ENCODE measurements at places on chromosomes 1 and 21.

GRCh38 chr21:39555911-39556590 lies 56.7 kb upstream of the B3GALT5 start:
- no peak for DNase-seq

GRCh38 chr1:33402206-33402605 lies 28.7 kb downstream of the PHC2 start:
- no peak for DNase-seq

GRCh38 chr1:92901699-92902405 lies 59.4 kb downstream of the DIPK1A start:
- no peak for DNase-seq

DNA sequence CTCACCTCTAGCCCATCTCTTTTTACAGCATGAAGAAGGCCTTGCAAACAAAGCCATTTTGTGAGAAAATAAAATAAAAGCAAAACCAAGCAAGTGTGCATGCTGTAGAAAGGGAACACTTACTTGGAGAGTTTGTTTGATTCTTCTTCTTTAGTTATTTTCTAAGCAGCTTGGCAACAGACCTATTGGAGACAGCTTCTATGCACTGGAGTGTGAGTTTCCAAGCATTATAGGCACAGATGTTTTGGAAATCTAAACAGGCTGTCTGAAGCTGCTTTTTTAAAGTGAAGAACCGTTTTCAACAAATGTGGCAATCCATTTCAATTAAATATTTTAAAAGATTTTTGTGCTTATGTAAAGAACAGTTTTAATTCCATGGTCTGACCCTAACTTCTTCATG lies 76.6 kb downstream of the NGF start:
- DNase-seq: no peak

DNA sequence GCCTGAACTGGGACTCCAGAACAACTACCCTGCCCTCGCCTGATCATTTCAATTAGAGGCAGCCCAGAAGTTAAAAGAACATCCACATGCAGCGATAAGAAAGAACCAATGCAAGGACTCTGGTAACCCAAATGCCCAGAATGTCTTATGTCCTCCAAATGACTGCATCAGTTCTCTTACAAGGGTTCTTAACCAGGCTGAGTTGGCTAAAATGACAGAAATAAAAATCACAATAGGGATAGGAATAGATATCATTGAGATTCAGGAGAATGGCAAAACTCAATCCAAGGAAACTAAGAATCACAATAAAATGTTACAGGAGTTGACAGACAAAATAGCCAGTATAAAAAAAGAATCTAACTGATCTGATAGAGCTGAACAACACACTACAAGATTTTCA lies 80.1 kb upstream of the PTGFR start:
- DNase-seq: no peak

DNA sequence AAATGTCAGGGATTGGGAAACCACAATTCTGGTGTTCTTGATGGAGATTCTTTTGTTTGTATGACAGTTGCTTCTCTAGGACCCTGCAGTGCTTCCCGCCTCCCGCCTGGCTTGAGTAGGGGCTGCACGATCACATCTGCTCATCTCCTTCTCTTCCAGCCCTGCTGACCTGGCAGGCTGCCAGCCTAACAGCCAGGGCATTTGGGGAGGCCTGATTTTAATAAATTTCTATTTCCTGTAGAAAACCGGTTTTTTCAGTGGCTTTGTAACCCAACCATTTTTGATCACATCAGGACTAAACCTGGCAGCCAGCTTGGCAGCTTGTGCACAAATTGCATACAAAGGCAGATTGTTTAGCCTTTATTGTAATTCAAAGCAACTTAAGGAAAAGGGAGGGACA lies 78.9 kb downstream of the UBE2U start:
- DNase-seq: no peak

GRCh38 chr1:86778569-86779239 lies 74.3 kb downstream of the SH3GLB1 start:
- DNase-seq: no peak

GRCh38 chr1:35683012-35683411 lies 35.7 kb downstream of the C1orf216 start:
- no peak for DNase-seq

DNA sequence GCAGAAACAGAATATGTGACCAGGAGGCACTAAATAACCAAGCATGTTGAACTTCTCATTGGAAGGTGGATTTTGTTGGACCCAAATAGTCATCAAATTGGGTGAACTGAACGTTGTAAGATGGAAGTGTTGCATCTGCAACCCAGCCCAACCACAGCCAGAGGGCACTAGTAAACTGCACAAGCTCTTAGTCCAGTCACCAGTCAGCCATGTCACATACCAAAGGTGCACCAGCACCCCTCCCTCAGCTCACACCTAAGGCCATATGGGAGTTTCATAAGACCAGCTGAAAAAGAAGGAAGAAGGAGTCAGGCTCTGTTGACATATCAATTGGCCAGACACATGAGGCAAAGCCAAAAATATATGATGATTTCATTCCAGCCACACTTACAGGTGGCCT lies 481.7 kb upstream of the NR5A2 start:
- DNase-seq: no peak

- no peak for DNase-seq
Observed at GRCh38 chr1:97368296-97368695, 552.5 kb downstream of the DPYD start.
